ENCODE measurements at places on chromosomes 1 and 21.

GRCh38 chr1:181660621-181661020, 177.3 kb downstream of the CACNA1E start:
- DNase-seq: no peak

DNA sequence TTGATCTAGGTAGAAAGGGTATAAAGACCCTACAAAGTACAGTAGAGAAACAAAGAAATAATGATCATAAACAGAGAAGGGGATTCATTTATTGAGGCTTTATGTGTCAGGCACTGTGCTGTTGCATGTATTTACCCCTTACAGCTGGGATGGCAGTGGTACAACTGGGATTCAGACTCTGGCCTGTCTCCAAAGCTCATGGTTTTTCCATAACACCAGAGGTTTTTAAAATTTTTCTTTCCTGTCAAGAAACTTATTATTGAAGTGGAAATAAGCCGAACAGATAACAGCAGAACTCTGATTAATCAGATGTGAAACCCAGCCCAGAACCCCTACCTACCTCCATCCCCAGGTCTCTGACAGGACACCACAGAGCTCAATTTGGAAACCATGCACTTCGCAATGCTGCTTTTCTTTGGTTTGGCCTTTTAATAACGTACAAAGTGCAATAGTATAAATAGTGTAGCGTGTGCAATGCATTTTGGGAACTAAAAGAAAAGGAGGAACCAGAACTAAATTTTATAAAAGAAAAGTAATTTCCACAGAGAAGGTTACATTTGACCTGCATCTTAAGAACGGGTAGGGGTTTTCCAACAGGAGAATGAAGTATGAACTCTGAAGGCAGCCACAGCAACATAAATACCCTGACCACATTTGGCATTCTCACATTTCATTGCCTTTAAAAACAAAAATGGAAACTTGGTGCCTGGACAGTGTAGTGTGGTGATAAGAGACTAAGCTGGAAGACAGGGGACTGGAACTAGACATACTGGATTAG, 92.0 kb upstream of the S1PR1 start:
- no peak for DNase-seq

DNA sequence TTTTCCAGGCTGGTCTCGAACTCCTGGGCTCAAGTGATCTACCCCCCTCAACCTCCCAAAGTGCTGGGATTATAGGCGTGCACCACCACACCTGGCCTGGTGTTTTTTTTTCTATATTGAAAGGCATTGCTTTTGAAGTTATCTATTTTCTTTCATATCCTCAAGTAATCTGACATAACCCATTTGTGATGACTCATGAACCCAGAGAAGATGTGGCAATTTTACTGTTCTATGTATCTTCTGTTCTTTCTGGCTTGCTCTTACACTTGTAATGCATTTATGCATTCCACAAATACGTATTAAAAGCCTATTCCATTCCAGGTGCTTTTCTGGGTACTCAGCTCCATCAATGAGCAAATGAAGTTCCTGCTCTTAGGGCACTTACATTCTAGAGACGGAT, 29.9 kb upstream of the ERRFI1 start:
- DNase-seq: peak; percentile 75

DNA sequence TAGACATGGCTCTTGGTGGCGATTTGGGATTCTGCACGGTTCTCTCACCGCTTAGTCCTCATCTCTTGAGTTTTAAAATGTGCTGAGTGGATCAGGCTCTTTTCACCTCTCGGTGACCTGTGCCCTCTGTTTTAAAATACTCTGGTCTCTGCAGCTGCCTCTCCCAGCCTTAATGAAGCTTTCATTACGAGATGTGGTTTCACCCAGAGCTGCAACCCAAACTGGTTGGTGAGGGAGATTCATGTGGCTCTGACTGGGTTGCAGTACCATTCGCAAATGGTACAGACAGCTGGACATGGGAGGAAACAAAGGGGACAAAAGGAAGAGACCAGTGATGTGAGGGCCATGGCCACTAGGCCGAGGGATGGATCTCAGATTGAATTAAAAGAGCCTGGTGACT, 258.9 kb downstream of the ASTN1 start:
- DNase-seq: no peak

GRCh38 chr21:35529171-35529863, 480.2 kb upstream of the RUNX1 start:
- DNase-seq: no peak

GRCh38 chr1:38448893-38449292, 402.3 kb upstream of the POU3F1 start:
- DNase-seq: no peak

DNA sequence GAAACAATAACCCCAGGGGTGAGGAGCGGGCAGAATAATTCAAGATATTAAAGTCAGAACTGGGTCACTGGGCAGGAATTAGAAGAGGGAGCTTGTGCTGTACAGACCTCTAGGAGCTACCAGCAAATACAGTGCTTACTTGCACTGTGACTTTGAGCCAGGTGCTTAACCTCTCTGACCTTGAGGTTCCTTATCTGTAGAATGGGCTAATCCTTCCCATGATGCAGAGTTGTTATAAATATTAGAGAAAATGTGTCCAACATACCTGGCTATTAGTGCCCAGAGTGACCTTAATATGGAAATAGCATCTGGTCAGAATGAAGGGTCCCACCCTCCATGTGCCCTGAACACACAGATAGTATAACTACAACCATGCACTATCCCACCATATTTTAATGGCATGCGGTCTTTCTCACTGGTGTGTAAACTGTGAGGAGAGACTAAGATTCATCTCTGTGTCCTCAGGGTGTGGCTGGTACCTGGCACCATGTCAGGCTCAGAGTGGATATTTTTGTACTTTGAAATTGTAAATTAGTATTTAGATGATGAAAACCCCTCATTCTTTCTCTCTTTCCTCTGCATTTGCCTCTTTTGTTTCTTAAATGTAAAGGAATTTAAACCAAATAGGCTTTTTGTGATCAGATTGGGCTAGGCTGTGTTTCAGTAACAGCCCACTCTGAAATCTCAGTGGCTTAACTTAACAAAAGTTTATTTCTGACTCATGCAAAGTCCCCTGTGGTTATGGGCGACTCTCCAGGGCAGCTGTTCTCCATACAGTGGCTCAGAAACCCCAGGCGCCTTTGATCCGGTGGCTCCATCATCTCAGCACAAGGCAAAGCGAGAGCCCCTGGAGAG, 60.0 kb upstream of the ROR1 start:
- peak; percentile 51 for DNase-seq
